Astrocyte of the spinal cord (primary cell): ENCODE measurements at places on chromosomes 5 and 9.
A peak's percentile ranks its signal among the peaks of the same experiment; 100 is the strongest.

DNA sequence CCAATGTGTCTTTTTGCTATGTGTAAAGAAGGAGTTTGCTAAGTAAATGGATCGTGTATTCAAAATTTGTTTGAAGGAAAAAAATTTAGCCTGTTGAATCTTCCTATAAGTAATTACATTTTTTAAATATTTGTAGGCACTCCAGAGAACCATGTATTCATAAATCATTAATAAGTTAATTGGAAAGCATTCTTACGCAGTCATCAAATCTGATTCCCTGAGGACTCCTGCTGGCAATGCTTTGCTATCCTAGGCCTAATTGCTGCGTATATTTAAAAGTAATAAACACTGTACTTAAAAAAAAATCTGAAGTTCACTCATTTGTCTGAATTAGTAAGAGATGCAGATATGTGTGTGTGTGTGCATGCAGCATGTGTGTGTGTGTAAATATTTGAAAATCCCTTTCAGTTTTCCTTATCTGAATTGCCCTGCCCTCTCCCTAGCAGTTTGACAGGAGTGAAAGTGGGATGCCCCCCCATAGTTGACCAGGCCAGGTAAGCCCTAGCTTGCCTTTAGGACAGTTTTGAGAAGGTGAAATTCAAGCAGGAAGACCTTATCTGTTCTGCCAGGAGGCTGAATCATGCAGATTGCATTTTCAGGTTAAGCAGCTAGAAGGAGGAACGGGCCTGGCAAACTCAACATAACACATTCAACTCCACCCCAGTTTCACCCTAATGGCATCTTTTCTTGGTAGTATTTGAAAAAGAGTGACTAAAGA, 81.2 kb upstream of the DNAH5 start:
- DNase-seq, result no peak

GRCh38 chr5:131256507-131256823, 7.4 kb upstream of the CDC42SE2 start:
- DNase-seq, result no peak

GRCh38 chr9:33939924-33940874, 108.5 kb downstream of the UBAP2 start:
- DNase-seq, result no peak

DNA sequence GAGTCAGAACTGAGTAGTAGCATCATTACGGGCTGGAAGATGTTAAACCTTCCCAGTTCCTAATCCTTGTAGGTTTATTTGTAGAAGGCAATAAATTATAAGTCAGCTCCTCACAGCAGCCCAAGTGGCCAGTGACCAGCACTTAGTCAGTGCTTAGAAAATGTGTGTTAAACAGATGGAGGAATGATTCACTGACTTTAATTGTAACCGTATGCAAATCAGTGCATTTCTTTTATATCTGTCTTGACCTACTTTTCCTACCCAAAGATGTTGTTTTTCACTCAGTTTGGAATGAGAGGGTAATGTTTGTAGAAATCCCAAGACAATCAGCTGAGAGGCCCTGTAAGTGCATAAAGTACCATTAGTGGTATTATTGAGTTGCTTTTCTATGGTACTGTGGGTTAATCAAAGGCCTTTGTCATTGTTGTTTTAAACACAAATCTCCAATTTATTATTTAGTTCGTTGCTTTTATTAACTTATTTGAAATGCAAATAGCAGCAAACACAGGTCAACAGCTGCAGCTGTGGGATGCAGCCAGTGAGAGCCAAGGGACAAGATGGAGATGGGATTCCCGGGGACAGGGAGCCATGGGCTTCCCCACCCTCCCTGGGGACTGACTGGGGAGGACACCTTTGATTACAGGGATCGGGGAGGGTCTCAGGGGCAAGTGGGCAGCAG, 49.8 kb downstream of the MAP1B start:
- DNase-seq, result peak; percentile 91

DNA sequence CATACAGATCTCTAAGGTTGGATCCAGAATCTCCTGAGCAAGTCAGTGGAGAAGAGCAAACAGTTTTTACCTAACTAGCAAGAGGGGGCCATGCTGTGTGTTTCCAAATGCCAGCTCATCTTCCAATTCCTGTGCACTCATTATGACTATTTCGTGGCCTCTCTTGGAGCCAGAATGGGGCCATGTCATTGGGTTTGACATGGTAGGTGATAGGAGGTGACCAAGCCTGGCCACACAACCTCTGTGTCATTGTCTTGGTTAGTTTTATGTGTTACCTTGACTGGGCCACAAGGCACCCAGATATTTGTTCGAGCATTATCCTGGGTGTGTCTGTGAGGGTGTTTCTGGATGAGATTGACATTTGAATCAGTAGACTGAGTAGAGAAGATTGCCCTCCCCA, 206.2 kb downstream of the HSPA4 start:
- DNase-seq, result no peak

DNA sequence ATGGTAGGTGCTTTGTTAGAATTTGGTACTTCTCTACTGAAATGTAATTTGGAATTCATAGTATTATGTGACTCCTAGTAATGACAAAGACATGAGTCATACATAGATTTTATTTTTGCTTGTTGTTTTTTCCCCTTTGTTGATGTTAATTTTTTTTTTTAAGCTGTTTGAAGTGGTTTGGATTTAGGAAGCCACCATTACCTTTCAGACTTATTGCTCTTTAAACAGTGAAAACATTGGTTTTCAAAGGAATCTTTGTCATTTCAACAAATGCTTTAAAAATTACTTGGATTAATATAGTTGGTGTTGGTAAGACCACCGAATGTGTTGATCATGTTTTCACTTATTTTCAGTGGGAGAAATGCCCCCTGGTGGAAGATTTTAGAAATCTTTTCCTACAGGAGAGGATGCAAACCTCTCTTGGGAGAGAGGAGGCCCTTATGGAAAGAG, 170.1 kb upstream of the PITX1 start:
- DNase-seq, result peak; percentile 65

DNA sequence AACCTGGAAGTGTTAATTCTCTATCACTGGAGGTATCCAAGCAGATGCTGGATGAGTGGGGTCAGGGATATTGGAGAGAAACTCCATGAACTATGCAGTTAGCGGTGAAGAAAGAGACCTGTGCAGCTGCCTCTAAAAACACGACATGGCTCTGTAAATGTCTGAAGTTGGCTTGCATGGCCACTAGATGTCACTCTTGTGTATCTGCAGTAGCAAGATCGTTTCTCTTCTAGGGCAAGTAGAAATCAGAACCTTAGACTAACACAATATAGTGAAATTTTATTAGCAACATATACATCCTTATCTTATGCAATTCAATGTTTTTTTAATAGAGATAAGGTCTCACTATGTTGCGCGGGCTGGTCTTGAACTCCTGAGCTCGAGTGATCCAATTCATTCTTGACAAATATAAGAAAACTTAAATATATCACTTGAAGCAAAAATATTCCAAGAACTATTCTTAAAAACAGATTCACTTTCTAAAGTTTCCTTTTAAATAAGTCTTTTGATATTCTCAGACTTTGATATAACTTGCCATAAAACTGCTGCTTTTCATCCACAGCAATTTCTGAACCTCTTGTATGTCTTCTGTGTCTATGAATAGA, 2.9 kb downstream of the OR2S2 start:
- DNase-seq, result peak; percentile 80

GRCh38 chr9:11758016-11758415, 935.2 kb upstream of the TYRP1 start:
- DNase-seq, result no peak

DNA sequence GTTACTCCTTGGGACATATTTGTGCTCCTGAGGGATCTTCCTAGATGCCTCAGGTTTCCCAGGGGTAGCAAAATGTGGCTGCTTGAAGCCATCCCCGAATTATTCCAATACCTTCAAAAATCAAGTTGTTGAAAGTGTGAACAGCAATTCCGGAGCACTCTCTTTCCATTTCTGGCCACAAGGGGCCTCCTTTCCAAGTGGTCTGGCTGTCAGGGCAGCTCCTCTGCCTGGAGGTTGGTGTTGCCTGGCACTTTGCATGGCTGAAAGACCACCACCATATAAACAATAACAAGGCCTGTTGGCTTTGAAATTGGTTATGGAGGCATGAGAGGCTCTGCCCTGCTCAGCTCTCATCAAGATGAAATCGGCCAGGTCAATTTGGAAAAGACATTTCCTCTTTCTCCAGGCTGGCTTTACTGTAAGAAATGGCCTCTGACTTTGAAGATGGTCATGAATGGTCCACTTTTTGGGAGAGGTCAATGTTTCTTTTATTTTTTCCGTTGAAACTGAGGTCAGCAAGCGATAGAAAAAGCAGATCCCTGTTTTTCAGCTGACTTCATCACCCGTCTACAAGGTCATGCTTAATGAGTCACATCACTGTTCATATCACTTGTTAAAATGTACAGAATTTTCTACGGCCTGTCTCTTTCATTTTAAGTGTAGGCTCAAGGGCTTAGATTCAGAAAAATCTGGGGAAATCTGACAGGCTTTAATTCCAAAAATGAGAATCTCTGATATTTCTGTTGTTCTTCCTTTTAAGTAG, 481.1 kb upstream of the ZNF608 start:
- DNase-seq, result peak; percentile 13

GRCh38 chr5:116747881-116748280, 173.3 kb upstream of the SEMA6A start:
- DNase-seq, result peak; percentile 9

GRCh38 chr9:126861707-126862103, 1.3 kb downstream of the ZBTB34 start:
- no peak for DNase-seq

DNA sequence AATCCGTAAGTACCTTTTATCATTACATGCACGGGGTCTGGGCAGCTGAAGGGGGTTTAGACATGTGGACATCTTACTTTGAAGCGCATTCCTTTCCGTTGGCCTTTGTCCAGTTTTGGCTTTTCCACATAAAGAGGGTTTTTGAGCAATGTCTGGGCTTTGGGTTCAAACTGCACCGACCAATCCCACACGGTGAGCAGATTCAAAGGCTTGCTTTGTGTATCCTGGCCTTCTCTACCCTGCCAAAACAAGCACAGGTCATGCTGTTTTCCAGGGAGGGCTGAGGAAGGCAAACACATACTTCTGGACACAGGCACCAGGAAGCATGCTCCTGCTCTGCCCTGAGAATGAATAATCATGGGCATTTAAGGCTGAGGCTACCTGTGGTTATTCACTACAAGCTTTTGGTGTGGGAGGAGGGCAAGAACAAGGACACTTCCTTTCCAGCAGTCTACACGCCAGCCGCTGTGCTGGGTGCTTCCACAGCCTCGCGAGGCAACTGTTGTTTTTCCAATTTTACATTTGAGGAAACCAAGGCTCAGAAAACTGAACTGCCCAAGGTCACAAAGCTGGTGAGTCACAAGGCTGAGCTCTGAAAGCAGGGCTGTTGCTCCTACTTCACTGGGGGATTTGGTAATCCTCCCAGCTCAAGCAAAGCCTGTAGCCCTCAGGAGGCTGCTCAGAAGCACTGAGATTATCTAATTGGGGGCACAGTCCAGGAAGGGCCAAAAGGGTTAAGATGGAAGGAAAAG, 59.8 kb upstream of the GOLPH3 start:
- peak; percentile 88 for DNase-seq

- peak; percentile 48 for DNase-seq
Observed at GRCh38 chr5:157708866-157709265, 22.4 kb upstream of the THG1L start.

GRCh38 chr9:37889536-37889935, 14.4 kb downstream of the SLC25A51 start:
- no peak for DNase-seq

DNA sequence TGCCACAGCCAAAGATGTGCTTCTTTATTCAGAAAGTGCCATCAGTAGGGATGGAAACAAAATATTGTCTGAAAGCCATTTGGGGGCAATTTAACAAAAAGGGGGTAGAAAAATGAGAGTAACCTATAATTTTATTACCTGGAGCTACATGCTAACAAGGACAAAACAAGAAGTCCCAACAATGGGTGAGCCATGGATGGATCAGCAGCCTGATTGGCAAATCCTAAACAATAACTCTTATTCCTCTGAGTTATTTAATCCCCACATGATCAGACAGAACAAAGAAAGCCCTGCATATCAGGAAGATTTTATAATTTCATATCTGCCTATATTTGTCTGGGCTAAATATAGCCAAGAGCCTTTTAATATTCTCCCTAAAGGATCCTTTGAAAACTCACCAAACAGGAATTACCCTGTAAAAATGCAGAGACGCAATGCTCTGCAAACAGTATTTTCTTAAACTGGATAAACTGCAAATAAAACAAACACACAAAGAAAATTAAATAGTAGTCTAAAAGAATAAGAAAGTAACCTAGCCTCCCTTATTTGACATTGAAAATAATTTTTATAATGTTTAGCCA, 483.4 kb downstream of the ZNF608 start:
- no peak for DNase-seq

DNA sequence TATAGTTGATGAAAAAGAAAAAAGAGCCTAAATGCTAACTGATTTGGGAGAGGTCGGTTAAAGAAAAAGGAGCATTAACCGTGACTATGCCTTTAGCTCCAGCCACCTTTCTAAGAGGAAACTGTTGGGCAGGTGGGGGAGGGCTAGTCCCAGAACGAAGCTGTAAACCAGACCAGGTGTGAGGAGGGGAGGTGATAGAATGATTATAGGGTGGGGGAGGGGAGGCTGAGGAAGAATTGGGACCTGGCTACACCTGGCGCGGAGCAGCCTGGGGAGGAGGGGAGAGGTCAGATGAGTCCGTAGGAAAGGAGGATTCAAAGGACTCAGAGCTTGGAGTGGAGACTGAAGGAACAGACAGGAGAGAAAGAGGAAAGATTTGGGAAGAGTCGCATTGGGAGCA, 73.4 kb downstream of the PHAX start:
- no peak for DNase-seq

GRCh38 chr5:35237580-35238376, 7.5 kb upstream of the PRLR start:
- no peak for DNase-seq

- DNase-seq, result no peak
Observed at GRCh38 chr5:161406880-161407279, 139.6 kb downstream of the GABRB2 start.

- peak; percentile 46 for DNase-seq
Observed at GRCh38 chr9:83509402-83509801, 28.8 kb downstream of the FRMD3 start.

GRCh38 chr5:72523960-72524582, 16.9 kb upstream of the ZNF366 start:
- DNase-seq, result peak; percentile 87

- no peak for DNase-seq
Observed at GRCh38 chr9:117073539-117074341, 341.1 kb downstream of the ASTN2 start.

- DNase-seq, result peak; percentile 97
Observed at GRCh38 chr9:115944166-115944948, 209.2 kb upstream of the PAPPA start.

DNA sequence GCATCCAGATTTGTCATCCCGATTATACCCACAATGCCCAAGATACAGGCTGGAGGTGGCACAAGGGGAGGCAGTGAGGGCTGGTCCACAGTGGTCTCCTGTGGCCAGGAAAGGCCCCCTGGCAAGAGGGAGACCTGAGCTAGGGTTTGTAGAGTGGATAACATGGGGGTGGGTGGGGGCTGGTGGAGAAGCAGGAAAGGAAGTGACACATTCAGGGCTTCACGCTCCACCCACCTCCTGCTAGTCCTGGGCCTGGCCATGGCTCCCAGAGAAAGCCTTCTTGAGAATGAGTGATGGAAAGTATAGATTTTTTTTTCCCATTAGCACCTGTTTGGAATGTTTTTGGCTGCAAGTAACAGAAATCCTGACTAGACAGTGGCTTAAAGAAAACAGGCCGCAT, 81.3 kb downstream of the ANKRD33B start:
- no peak for DNase-seq
